ENCODE measurements at places on chromosomes 1 and 21. TPM values are rescaled to one million over a fixed set of nuclear protein-coding genes. Genes with fewer than 3 reads are reported as not detected.

The SELENBP1 gene
- 23.3 TPM for total RNA-seq

The CLCA4 gene
- total RNA-seq: not detected

The FYB2 gene
- total RNA-seq: not detected

The RHD gene
- total RNA-seq: not detected

The AADACL4 gene
- total RNA-seq: not detected

Data from fibroblast of villous mesenchyme (primary cell).